Osteocyte (in vitro differentiated cells): ENCODE measurements at places on chromosomes 7 and 10. TPM values are rescaled to one million over a fixed set of nuclear protein-coding genes. Genes with fewer than 3 reads are reported as not detected.

- H3K27me3 ChIP-seq: no peaks in the 10 kb centered on the region
- H3K4me1 ChIP-seq: peaks cover 38% of the 10 kb centered on the region
- no peaks in the 10 kb centered on the region for H3K36me3 ChIP-seq
- H3K27ac ChIP-seq: peak overlapping the region; percentile 29
These were observed 39.7 kb downstream of the DNAJB12 start for GRCh38 chr10:72315054-72315453.

GRCh38 chr10:21372651-21373410 lies 152.7 kb downstream of the SKIDA1 start:
- no peaks in the 10 kb centered on the region for H3K27me3 ChIP-seq
- H3K27ac ChIP-seq: peak overlapping the region; percentile 80
- H3K36me3 ChIP-seq: no peaks in the 10 kb centered on the region
- no peak for DNase-seq
- H3K4me1 ChIP-seq: peaks cover 13% of the 10 kb centered on the region

DNA sequence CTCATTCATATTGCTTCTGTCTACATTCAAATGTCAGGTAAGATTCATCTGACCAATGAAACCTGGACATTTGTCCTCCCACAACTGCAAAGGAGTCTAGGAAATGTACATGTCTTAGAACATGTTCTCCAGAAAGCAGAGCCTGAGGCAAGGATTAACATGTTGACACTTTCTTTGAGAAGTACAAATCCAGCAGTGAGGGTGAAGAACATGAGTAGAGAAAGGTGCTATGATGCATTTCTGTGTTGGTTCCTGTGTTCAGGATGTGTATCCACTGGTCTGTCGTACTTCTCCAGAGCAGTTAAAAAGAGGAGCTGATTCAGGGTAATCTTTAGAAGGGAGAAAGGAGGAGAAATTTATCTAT lies 146.0 kb upstream of the AGR3 start:
- H3K27me3 ChIP-seq: no peaks in the 10 kb centered on the region
- no peak for DNase-seq
- H3K36me3 ChIP-seq: peaks cover 3% of the 10 kb centered on the region
- peaks cover 5% of the 10 kb centered on the region for H3K4me1 ChIP-seq
- no peak overlapping the region for H3K4me3 ChIP-seq

GNAT3 gene
- total RNA-seq: not detected in 2 replicates

IFT22 gene
- 25.2 and 29.3 TPM in 2 replicates for total RNA-seq
